ENCODE measurements at places on chromosomes 12 and 14.

- no peak for DNase-seq
Measured at GRCh38 chr12:123858176-123858575, 96.1 kb downstream of the DNAH10 start.

- no peak for DNase-seq
Measured at GRCh38 chr12:32906399-32907165, 10.0 kb upstream of the PKP2 start.

DNA sequence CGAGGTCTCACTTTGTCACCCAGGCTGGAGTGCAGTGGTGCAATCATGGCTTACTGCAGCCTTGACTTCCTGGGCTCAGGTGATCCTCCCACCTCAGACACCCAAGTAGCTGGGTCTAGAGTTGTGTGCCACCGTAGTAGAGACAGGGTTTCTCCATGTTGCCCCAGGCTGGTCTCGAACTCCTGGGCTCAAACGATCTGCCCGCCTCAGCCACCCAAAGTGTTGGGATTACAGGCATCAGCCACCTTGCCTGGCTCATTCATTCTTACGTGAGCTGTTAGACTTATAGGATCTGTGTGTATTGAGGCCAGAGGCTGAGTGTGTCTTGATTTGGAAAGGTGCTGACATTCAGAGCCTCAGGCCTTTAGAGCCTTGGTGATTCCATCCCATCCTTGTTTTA, 128.1 kb downstream of the SLC25A47 start:
- no peak for DNase-seq

- DNase-seq = no peak
Measured at GRCh38 chr12:32420356-32420755, 21.0 kb downstream of the FGD4 start.

DNA sequence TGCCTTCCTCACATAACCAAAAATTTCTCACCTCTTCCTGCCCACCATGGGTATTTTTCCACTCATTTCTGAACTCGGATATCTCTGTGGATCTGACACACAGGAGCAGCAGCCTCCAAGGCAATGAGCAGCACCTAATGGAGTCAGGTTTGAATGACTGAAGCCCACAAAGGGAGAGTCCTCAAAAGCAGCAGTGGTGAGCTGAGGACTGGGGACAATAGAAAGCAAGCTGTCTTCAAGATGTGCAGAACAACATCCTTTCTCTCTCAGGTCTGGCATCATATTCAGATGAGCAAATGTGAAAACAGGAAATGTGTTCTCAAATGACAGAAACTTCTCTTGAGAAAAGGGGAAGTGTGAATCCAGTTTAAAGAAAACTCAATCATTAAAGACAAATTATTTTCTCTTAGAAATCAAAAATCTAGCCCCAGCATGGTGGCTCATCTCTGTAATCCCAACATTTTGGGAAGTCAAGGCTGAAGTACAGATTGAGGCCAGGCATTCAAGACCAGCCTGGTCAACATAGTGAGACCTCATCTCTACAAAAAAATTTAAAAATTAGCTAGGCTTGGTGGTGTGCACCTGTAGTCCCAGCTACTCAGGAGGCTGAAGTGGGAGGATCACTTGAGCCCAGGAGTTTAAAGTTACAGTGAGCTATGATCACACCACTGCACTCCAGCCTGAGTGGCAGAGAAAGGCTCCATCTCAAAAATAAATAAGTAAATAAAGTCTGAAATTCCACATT, 54.2 kb downstream of the C12orf42 start:
- no peak for DNase-seq

DNA sequence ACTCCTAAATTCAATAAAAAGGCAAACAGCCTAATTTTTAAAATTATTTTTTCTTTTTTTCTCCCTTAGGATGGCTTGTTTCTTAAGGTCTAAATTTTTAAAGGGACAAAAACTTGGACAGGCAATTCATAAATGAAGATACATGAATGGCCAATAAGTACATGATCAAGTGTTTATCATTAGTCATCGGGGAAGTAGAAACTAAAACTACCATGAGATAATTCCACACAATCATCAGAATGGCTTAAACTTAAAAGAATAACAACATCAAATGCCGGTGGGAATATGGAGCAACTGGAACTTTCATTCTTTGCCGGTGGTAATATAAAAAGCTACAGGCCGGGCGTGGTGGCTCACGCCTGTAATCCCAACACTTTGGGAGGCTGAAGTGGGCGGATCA, 29.1 kb downstream of the MOK start:
- DNase-seq = no peak

DNA sequence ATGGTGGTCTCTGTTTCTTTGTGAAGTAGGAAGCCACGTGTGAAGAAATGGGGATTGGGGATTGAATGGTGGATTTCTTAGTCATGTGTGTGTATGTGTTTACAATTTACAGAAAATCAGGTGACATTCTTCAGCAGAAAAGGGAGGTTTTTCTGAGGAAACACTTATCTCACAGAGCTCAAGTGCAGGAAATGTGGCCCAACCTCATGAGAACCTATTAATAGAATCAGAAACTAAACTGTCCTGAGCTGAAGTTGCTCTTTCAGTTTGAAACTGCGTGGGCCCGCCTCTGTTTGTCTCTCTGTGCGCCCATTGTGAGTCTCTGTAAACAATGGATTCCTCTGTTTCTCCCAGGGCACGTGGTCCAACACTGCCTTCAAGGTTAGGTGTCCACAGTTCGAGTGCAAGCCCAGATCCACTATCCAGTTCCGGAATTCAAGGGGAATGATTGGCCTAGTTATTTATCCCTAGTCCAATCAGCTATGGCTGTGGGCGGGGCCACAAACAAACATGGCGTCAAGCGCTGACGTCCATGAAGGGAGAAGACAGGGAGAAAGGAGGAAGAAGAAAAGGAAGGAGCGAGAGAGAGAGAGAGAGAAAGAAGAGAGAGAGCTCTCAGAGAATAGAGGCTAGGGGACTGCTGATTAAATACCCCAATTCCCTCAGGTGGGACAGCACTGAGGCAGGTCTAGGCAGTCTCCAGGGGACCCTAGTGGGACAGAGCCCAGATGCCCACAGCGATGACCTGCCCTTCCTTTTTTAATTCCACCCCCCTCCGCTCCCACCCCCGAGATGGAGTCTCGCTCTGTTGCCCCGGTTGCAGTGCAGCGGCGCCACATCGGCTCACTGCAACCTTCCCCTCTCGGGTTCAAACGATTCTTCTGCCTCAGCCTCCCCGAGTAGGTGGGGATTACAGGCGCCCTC, 31.4 kb upstream of the C12orf76 start:
- DNase-seq = no peak

DNA sequence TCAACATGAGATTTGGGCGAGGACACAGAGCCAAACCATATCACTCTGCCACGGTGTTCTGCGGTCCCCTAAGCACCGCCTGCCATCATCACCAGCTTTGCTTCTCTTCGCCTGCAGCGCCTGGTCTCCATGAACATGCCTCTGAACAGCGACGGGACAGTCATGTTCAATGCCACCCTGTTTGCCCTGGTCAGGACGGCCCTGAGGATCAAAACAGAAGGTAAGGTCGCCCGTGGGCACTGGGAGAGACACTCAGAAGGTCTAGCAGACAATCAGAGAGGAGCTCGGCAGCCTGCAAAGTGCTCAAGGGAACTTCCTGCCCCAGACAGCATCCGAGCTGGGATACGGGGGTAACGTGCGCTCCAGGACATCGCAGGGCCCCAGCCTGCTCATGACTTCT, 126.0 kb upstream of the FKBP4 start:
- no peak for DNase-seq

DNA sequence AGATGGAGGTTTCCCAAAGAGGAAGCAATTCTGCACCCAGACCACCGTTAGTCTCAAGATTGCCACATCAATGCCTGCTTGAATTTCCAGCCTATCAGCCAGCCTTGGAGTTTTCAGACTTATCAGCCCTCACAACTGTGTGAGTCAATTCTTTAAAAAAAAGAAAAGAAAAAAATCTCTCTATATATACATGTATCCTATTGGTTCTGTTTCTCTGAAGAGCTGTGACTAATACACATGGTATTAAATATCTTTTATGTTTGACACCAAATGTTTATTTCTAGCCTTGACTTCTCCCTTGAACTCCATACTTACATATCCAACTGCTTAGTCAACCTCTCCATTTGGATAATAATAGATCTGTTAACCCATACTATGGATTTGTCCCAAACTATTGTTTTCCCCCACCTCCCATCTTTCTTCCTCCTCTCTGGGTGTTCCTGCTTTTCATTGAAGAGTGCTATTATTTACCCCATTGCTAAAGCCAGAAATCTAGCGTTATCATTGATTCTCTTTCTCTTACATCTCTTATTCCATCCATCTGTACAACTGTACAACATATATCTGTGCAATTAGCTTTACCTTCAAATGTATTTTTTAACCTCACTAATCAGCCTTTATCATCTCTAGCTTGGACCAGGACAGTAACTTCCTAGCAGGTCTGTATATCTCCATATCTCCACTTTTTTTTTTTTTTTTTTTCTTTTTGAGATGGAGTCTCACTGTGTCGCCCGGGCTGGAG, 22.7 kb upstream of the EID3 start:
- peak; percentile 95 for DNase-seq
